ENCODE measurements at places on chromosomes 4 and X.

- no peak for DNase-seq
Observed at GRCh38 chrX:40358994-40359393, 221.8 kb upstream of the ATP6AP2 start.

DNA sequence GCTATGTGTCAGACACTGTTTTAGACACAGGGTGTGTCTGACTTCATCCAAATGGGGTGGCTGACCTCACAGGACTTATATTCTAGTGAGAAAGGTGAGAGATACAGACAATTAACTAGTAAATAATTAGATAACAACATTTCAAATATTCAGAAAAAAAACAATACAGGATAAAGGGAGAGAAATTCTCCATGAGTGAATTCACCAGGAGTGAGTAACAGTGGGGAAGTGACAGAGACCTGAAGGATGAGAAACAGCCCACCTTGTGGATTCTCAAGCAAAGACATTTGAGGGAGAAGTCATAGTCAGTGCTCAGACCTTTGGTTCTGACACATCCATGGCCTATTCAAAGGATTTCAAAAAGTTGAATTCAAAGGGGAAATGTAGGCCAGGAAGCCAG, 627.9 kb downstream of the IQCM start:
- DNase-seq, result peak; percentile 23

GRCh38 chrX:107154787-107155620, 36.4 kb upstream of the RBM41 start:
- peak; percentile 22 for DNase-seq

- DNase-seq, result peak; percentile 49
Observed at GRCh38 chrX:123298026-123298425, 113.9 kb downstream of the GRIA3 start.

DNA sequence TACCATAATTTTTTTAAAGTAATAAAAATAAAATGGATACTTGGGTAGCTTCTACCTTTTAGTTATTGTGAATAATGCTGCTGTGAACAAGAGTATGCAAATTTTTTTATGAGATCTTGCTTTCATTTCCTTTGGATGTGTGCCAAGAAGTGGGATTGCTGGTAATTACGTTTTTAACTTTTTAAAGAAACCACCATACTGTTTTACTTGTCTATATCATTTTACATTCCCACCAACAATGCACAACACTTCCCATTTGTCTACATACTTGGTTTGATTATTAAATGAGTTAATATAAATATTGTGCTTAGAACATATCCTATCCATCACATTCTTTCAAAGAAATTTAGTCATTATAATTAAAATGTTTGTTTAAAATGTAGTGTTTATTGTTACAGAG, 3.9 kb upstream of the SULT1B1 start:
- DNase-seq, result no peak

DNA sequence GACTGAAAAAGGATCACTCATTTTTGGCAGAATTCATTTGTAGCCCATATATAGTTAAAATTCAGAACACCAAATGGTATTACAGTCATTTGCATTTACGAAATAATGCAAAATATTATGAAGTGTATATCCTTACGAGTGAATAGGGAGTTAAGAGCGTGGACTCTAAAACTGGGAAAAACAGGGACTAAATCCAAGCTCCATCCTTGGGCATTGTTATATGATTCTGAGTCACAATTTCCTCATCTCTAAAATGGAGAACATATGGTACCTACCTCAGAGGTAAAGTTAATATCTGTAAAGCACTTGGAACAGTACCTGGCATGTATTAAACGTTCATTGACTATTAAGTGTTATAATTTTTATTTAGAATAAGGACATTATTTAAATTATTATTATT, 106.3 kb downstream of the ZAR1 start:
- DNase-seq, result no peak

DNA sequence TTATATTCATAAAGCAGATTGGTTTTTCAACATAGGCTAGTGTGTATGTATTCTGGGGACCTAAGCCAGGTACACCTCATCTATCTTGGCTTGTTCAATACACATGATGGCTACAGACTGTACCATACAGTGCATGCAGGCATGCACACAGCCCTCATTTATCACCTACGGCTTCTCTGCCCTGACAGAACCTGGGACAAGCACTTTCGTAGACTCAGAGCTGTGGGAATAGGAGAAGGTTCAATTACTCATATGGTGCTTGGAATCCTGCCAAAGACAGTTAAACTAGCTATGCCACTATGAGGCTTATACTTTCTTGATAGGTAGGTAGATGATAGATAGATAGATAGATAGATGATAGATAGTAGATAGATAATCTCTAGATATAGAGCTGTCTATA, 457.2 kb downstream of the GALNTL6 start:
- peak; percentile 1 for DNase-seq

GRCh38 chr4:171648926-171649325, 164.3 kb upstream of the GALNTL6 start:
- no peak for DNase-seq

- peak; percentile 81 for DNase-seq
Observed at GRCh38 chr4:140861359-140862176, 105.4 kb upstream of the TBC1D9 start.

GRCh38 chr4:13118633-13119032, 365.5 kb downstream of the RAB28 start:
- no peak for DNase-seq

DNA sequence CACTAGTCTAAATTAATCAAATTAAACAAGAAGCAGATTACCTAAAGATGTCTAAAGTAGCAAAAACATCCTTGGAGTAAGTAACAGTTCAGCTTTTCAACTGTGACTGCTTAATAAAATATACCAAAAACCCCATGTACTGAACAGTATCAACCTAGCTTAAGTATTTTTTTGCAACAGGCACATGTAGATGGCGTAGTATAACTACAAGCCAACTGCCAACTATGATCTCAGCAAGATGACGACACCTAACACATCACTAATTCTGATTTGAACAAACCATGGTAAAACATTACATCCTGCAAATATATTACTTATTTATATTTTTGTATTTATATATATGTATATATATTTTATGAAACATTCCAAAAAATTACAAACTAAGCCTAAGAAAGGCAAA, 24.5 kb downstream of the DHX15 start:
- peak; percentile 23 for DNase-seq
